Astrocyte of the spinal cord (primary cell): ENCODE measurements at places on chromosomes 3 and 15.

DNA sequence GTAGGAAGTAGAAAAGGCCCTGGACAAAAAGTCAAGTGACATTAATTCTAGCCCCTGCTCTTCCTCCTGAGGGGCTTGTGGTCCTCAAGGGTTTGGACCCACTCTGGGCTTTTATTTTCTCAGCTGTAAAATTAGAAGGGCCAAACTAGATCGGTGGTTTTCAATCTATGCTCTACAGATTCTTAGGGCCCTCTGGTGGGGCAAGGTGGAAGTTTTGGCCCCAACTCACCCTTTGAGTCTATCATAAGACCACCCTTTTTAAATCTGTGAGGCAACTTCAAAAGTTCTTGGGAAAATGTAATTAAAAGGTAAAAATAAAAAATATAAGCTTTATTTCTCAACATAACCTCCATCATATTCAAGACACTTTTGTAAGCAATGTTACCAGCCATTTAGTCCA, 25.6 kb upstream of the CFAP161 start:
- no peak for DNase-seq

DNA sequence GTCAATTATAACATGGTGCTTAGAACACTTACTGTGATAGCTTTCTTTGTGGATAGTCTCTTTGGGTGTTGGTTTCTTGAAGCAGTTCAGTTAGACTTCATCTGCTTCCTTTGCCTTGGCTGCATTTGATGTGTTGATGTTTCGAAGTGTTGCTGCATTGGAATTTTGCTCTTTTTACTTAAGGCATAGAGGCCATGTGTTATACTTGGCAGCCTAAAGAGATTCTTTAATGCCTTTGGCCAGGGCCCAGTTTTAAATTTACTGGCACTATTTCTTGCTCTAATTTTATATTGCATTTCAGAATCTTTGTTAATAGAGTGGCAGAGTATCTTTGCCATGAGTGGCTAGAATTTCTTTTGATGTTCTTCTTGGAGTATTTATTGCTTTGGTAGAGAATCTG, 21.2 kb downstream of the NR1D2 start:
- peak; percentile 63 for DNase-seq

- DNase-seq = peak; percentile 70
Observed at GRCh38 chr15:63466378-63467192, 37.8 kb upstream of the USP3 start.

DNA sequence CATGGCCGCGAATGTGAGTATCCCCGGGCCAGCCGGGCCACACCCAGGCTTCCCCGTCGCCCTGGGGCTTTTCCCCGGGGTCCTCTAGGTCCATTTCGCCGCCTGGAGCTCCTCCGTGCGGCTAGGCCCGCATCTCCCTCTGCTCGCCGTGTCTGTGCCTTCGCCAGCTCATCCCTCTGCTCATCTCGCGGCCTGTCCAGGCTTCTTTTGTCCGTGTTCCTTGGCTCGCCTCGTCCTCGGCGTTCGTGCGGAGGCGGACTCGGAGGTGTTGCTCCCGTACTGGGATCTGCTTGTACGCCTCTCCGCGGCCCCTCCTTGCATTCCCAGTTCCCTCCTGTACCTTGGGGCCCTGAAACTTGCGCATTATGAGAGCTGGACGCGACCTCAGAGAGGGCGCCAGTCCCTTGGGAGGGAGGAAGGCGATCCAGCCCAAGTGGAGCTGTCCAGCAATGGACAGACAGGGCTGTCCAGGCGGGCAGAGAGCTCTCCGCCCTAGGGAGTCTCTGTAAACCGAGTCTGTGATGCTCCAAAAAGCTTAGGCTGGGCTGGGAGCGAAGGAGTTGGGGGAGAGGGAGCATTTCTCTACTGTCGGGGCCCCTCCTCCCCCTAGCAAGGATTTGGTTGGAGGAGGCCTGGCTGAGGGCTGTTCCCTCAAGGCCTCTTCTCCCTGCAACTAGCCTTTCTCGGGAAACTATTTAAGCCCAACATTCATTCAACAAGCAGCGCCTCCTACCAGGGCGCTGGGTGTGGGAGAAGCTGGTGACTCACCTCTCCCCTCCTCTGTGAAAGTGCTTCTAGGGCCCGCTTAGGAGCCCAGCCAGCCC, 553 bp downstream of the TMEM43 start:
- peak; percentile 96 for DNase-seq
